MCF 10A (cell line): ENCODE measurements at places on chromosomes 16 and 17. TPM values are rescaled to one million over a fixed set of nuclear protein-coding genes. Genes with fewer than 3 reads are reported as not detected.

GRCh38 chr16:608019-608418 lies 18.2 kb downstream of the RAB40C start:
- H3K36me3 ChIP-seq = peaks cover 10% of the 10 kb centered on the region
- H3K4me3 ChIP-seq = no peak overlapping the region
- no peak for DNase-seq
- no peak overlapping the region for H3K27ac ChIP-seq
- no peaks in the 10 kb centered on the region for H3K27me3 ChIP-seq

DNA sequence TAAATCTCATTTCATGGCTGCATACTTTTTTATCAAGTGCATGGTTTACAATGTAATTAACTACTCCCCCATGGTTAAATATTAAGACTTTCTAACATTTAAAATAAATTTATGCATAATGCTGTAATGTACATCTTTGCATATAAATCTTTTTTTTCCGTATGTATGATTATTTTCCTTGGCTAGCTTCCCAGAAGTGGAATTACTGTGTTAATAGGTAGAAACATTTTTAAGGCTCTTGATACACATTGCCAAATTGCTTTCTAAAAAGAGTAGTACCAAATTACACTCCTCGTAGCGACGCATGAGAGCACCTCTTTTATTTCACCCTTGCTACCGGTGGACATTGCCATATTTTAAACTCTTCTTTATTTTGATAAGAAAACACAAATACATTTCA lies 141.1 kb downstream of the DNAH9 start:
- no peak for DNase-seq
- H3K4me1 ChIP-seq = peaks cover 12% of the 10 kb centered on the region
- H3K36me3 ChIP-seq = no peaks in the 10 kb centered on the region

DNA sequence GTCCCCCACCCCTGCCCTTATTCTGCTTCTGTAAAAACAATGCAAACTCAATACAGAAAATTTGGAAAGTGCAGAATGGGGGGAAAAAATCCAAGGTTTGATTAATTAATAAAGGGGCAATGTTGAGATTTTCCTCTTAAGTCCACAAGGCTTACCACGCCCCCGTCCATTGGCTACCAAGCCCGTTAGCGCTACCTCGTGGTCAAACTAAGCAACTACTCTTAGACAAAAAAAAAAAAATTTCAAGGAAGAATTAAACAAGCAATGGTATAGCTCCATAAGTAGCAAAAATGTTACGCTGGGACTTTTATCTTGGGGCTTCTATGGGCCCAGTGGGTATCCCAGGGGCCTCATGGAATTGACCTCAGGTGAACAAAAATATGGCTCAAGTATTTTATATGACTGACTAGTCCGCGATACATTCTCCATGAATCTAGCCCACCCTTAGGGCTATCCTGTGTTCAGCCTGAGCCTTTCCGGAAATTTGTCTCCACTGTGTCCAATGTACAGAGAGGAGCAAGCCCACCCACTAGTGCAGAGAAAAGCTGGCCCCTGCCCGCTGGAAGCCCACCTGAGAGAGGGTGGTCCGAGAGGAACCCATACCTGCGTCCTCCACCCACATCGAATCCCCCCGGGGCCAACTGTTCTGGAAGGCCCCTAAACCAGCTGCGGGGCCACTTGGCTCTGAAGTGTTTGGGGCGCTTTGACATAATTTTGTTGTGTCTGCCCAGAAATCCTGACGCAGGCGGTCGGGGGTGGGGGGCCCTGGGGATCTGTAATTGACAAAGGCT lies 19.1 kb upstream of the TEX2 start:
- H3K27ac ChIP-seq = no peak overlapping the region
- no peaks in the 10 kb centered on the region for H3K27me3 ChIP-seq
- DNase-seq = peak; percentile 72
- peaks cover 9% of the 10 kb centered on the region for H3K4me1 ChIP-seq
- no peak overlapping the region for H3K4me3 ChIP-seq

- H3K4me1 ChIP-seq = peaks cover 13% of the 10 kb centered on the region
- peaks cover 4% of the 10 kb centered on the region for H3K36me3 ChIP-seq
- peak overlapping the region; percentile 87 for H3K27ac ChIP-seq
- peak; percentile 75 for DNase-seq
- H3K4me3 ChIP-seq = peak overlapping the region; percentile 96
Observed at GRCh38 chr17:32142857-32143526, 690 bp downstream of the RHOT1 start.

DNA sequence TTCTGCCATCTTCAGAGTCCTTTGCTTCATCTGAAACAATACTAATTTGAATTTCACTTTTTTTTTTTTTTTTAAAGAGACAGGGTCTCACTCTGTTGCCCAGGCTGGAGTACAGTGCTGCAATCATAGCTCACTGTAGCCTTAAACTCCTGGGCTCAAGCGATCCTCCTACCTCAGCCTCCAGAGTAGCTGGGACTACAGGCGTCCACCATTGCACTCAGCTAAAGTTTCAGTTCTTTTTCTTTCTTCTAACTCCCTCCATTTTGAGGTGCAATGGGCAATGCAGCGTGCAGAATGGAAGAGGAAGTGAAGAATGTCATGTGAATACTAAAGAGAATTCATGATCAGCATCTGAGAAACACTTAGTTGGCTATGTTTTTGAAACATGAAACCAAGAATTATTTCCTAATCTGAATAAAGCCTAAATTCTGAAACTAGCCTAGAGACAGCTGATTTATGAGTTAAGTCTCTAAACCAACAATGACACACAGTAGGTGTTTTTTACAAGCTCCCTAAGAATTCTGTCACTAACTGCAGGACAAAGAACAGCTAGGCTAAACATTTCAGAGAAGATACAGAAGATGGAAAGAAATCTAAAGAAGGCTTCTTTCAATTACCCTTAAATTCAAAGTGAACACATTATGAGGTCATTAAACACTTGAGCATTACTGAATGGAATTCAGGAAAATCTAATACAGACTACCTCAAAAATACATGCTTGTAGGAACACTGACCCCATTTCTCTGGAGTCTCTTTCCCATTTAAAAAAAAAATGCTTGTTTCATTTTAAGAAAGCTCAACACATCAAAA lies 21.0 kb downstream of the SNN start:
- no peak for DNase-seq
- H3K4me3 ChIP-seq = no peak overlapping the region
- no peak overlapping the region for H3K27ac ChIP-seq

GRCh38 chr16:65062736-65063583 lies 58.9 kb downstream of the CDH11 start:
- no peaks in the 10 kb centered on the region for H3K27me3 ChIP-seq
- no peaks in the 10 kb centered on the region for H3K36me3 ChIP-seq
- no peaks in the 10 kb centered on the region for H3K4me1 ChIP-seq
- DNase-seq = no peak
- no peak overlapping the region for H3K4me3 ChIP-seq

- H3K36me3 ChIP-seq = no peaks in the 10 kb centered on the region
- no peak overlapping the region for H3K4me3 ChIP-seq
Observed at GRCh38 chr17:55524440-55525220, 13.4 kb upstream of the SMIM36 start.

DNA sequence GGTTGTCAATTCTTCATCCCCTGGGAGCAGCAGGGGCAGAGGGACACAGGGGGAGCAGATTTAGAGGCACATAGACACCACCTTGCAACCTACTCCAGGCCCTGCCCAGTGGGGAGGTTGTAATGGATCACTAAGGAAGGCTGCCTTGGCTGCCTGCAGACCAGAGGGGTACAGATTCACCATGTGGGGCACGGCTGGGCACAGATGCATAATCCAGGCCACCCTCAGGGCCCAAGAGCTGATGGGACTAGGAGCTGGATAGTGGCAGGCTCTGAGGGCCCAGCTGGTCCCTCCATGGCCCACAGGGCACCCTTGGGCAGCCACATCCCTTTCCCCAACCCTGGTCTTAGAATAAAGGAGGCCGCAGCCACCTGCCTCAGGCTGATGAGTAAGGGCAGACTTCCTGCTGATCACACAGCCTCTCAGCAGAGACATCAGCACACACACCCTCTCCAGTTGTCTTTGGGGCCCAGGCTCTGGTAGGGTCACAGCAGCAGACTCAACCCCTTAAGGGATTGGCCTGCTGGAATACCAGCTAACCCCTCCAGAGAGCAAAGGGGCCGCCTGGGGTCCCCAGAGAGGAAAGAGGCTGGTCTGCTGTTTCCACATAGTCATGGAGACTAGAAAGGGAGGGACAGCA lies 224.9 kb downstream of the GSG1L start:
- no peak overlapping the region for H3K4me3 ChIP-seq
- peak; percentile 1 for DNase-seq
- H3K27ac ChIP-seq = no peak overlapping the region
- H3K36me3 ChIP-seq = no peaks in the 10 kb centered on the region
- peaks cover 32% of the 10 kb centered on the region for H3K27me3 ChIP-seq

GRCh38 chr17:5800646-5801045 lies 216.3 kb upstream of the NLRP1 start:
- peaks cover 26% of the 10 kb centered on the region for H3K27me3 ChIP-seq
- no peaks in the 10 kb centered on the region for H3K4me1 ChIP-seq
- H3K4me3 ChIP-seq = no peak overlapping the region
- DNase-seq = no peak
- no peaks in the 10 kb centered on the region for H3K36me3 ChIP-seq
- H3K27ac ChIP-seq = no peak overlapping the region

DNA sequence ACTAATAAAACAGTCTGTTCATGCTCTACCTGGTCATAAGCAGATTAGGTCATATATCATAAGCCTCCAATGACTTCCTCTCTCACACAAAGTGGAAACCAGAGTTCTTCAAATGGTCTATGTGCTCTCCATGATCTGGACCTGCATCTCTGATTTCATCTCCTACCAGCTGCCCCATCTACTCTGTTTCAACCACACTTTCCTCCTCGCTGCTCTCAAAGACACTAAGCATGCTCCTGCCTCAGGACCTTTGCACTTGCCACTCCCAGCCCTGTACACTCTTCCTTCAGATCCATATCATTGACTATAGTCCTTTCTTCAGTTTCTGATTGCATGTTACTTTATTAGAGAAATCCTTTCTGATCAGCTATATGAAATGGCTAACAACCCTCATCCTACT lies 196.8 kb downstream of the PHKB start:
- H3K36me3 ChIP-seq = peaks cover 36% of the 10 kb centered on the region
- no peak overlapping the region for H3K4me3 ChIP-seq
- no peak overlapping the region for H3K27ac ChIP-seq
- H3K4me1 ChIP-seq = no peaks in the 10 kb centered on the region
- H3K27me3 ChIP-seq = no peaks in the 10 kb centered on the region
- DNase-seq = no peak

- no peaks in the 10 kb centered on the region for H3K36me3 ChIP-seq
- no peaks in the 10 kb centered on the region for H3K27me3 ChIP-seq
- peaks cover 6% of the 10 kb centered on the region for H3K4me1 ChIP-seq
- H3K4me3 ChIP-seq = no peak overlapping the region
- H3K27ac ChIP-seq = no peak overlapping the region
Observed at GRCh38 chr16:76749780-76750375, 441.1 kb upstream of the MON1B start.

DNA sequence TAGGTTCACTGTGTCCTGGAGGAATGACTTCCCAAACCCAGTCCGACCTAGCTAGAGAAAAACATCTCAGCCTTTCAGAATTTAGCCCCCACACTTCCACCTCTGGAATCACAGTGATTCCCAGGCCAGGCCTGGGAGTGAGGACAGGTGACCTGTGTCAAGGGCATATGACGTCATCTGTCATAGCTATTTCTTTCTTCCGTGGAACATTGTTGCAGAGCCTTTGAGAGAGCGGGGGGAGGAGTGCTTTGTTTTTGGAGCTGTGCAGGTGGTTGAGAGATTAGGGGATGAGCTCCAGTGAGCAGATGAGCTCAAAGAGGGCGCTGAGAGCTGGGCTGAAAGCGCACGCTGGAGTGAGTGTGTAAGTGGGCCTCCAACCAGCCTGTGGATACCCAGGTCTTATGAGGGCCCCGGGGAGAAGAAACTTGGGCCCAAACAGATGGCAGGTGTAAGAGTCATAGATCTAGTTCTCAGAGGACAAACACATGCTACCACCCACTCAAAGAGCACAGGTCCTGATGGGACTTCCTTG lies 344.8 kb downstream of the SNX29 start:
- no peak for DNase-seq
- no peaks in the 10 kb centered on the region for H3K27me3 ChIP-seq
- H3K36me3 ChIP-seq = peaks cover 5% of the 10 kb centered on the region
- no peaks in the 10 kb centered on the region for H3K4me1 ChIP-seq
- H3K4me3 ChIP-seq = no peak overlapping the region

DNA sequence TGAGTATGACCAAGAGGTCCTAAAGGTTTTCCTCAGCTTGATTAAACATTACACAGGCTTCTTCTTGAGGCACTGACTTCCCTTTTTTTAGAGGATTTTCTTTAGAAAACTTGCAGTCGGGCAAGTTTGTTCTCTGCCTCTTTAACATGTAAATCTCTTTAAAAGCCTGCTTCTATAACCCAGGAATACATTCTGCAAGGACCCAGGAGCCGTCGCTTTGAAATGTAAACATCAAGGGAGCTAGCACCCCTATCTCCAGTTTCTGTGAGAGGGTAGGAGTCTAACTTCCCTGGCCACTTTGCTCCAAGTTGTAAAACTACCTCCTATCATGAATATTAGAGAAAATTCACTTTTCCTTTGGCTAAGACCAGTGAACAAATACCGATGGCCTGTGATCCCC lies 201.5 kb upstream of the CPHXL start:
- no peaks in the 10 kb centered on the region for H3K27me3 ChIP-seq
- peaks cover 6% of the 10 kb centered on the region for H3K4me1 ChIP-seq
- H3K27ac ChIP-seq = no peak overlapping the region
- no peaks in the 10 kb centered on the region for H3K36me3 ChIP-seq

GRCh38 chr17:52120465-52120864 lies 38.0 kb downstream of the CA10 start:
- DNase-seq = no peak
- H3K27ac ChIP-seq = peak overlapping the region; percentile 65
- H3K27me3 ChIP-seq = peaks cover 12% of the 10 kb centered on the region
- H3K36me3 ChIP-seq = no peaks in the 10 kb centered on the region
- H3K4me1 ChIP-seq = no peaks in the 10 kb centered on the region
- no peak overlapping the region for H3K4me3 ChIP-seq

Gene PDP2
- total RNA-seq = 21.5 and 22.8 TPM in 2 replicates

Gene KRT28
- not detected in 2 replicates for total RNA-seq

Gene RAB11FIP4
- 2.8 and 3.7 TPM in 2 replicates for total RNA-seq

Gene NXN
- total RNA-seq = 36.8 and 57.3 TPM in 2 replicates

Gene PRR29
- not detected in 2 replicates for total RNA-seq

Gene GAST
- not detected in 2 replicates for total RNA-seq

Gene E2F4
- 81.0 and 85.5 TPM in 2 replicates for total RNA-seq
